GM13976 (cell line): ENCODE measurements at places on chromosomes 1 and 21.

DNA sequence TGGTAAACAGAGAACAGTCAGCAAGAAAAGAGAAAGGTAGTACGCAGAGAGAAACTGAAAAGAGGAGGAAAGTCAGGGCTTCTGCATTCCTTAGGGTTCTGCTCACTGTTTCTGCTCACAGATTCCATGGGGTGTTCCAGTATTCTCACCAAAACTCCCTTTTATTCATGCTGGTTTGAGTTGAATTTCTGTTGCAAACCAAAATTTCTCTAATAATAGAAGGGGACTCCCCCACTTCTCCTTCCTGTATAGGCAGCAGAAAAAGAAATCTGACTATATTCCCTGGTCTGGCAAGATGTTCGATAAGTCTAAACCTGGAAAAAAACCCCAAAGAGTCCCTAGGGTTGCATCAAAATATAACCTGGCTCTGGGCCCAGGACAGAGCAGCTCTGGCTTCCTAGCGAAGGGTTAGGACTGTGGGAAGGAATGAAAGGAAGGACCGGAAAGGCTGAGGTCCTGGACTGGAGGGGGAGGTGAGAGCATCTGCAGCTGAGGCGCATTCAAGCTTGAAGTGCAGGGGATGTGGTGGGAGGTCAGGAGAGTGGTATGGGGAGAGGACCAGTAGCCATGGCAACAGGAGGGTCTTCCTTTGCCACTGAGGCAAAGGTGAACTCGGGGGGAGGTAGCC, 18.8 kb upstream of the RGS16 start:
- no peak for DNase-seq

- no peak for DNase-seq
Observed at GRCh38 chr21:18987520-18988026, 584.0 kb upstream of the TMPRSS15 start.

- DNase-seq: no peak
Observed at GRCh38 chr21:39020751-39021477, 162.3 kb downstream of the PSMG1 start.

- DNase-seq: no peak
Observed at GRCh38 chr1:179923029-179923428, 31.6 kb upstream of the CEP350 start.

- no peak for DNase-seq
Observed at GRCh38 chr1:30695439-30695841, 27.9 kb downstream of the MATN1 start.

DNA sequence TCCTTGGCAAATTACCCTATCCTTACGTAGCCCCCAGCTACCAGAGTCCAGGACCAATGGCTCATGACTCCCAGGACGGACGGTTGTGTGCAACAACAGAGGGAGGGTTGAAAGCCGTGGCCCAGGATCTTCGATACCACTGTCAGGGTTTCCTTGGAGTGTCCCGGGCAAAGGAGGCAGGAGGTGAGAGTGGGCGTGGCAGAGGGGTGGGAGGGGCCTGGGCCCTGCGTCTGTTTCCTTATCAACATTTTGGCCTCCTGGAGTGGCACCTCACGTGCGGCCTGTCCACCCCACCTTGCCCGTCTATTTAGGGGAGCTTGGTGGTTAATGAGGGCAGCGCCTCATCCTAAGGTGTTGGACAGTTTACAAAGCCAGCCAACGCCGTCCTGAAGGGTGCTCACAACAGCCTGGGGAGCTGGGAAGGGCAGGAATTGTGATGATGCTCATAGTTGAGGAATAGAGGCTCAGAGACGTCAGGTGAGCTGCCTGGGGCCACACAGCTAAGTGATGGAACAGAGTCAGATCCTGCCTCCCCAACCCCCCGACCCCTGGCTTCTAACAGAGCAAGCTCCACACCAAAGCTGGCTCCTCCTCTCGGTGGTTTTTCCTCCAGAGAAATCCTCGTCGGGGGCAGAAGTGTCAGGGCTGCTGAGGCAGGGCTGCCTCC, 17.4 kb upstream of the ARHGEF10L start:
- DNase-seq: no peak

GRCh38 chr1:39575191-39576015, 1.2 kb downstream of the PABPC4 start:
- peak; percentile 80 for DNase-seq

DNA sequence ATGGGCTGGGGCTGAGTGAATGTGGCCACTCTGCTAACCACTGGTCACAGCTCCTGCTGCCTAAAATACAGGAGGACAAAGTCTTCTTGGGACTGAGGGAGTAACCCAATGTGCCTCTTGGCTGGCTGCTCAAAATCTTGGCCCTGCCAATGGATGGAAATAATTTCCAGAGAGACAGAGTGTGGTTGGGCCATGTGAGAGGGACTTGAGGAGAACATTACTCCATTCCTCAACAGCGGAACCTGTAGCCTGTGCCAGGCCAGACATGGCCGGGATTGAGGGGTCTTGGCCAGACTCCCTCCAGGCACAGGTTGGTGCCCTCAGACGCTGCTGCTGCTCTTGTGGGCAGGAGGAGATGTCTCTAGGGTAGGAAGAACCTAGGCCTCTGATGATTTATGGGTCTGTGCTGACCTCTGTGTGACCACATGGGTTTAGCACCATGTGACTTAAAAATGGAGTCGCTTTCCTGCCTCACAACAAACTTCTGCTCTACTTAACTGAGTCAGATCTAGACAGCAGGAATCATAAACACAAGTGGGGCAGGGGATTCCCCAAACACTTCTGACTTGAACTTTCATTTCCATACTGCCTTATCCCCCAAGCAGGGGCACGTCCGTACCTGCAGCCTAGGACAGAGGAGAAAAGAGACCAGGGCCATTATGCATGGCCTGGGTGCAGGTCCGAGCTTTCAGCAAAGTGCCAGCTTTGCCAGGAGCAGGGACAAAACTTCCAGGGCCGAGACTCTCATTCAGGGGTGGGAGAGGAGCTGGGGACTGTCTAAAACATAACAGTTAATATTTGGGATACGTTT, 79.2 kb downstream of the CD34 start:
- DNase-seq: peak; percentile 79

DNA sequence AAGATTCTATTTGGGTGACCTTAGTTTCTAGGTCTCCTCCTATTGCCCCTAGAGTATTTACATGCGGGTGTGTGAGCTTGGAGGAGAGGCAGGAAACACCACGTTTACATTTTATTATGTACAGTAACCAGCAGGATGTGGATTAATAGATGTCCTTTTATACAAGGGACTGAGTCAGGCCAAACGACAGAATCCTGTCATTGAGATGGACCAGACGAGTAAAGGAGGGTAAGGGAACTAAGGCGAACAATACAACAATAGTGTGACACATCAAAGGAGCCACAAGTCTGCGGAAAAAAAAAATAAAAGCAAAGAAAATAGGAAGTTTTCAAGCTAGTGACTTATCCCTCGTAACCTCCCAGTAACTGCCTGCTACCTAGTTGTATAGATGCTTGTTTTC, 151.1 kb downstream of the GABPA start:
- no peak for DNase-seq

GRCh38 chr1:209870151-209870831, 42.5 kb downstream of the UTP25 start:
- DNase-seq: no peak

- no peak for DNase-seq
Observed at GRCh38 chr1:15326691-15327588, 79.9 kb downstream of the FHAD1 start.

DNA sequence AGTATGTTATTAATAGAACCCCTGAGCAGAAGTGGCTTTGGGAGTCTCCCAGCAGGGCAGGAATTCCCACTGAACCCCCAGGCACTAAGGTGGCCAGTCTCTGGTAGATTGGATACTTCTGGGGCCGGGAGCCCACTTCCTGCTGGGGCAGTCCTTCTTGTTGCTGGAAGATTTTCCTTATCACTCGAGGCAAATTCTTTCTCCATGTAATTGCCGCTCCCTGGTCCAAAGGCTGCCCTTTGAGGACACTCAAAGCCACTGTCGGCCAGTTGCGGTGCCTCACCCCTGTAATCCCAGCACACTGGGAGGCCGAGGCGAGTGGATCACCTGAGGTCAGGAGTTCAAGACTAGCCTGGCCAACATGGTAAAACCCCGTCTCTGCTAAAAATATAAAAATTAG, 22.6 kb upstream of the TNFRSF1B start:
- no peak for DNase-seq

DNA sequence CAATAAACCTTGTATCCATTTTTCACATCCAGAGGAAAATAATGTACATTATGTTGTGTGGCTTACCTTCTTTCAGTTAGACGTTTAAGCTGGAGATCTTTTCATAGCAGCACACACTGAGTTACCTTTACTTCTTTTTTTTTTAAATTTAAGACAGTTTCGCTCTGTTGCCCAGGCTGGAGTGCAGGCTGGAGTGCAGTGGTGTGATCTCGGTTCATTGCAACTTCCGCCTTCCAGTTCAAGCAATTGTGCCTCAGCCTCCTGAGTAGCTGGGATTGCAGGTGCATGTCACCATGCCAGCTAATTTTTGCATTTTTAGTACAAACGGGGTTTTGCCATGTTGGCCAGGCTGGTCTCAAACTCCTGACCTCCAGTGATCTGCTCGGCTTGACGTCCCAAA, 7.4 kb upstream of the CAMTA1 start:
- DNase-seq: no peak

- no peak for DNase-seq
Observed at GRCh38 chr1:81600878-81601622, 199.7 kb upstream of the ADGRL2 start.

- DNase-seq: no peak
Observed at GRCh38 chr1:90039652-90040051, 44.7 kb downstream of the ZNF326 start.

DNA sequence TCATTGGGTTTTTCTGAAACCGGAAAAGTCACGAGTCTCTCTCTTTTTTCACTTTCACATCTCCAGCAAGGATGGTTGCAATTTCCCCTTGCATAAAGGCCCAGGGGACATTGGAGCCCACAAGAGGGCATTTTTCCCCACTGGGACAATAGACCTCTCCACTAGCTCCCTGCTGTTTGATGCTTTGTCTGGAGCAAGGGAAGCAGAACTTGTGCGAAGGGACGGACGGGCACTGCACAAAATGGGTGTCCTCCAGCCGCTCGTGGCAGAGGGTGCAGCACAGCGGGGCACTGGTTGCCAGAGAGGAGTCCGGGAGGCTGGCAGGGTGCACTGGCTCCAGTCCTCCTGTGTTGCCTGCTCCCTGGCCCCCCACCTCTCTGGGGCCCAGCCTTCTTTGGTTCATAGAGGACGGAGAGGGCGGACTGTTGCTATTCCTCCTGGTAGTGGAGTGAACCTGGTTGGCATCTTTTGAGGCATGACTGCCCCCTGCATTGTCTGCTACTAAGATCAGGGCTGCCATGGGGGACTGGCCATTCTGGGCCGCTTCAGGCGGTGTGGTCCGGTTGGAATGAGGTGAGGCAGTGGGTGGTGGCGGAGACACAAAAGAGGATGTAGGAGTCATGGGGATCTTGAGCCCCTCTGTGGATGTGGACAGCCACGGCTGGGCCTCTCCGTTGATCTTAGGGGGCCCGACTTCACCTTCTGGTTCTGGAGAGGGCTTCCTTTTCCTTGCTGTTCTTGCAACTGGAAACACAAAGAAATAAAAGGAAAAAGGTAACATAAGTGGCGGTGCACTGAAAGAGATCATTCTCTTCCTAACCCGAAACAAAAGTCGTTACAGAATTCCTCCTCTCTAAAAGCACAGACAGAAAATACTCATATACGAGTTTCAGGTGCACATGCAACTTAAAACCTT, 2.6 kb downstream of the IRF2BP2 start:
- DNase-seq: no peak

DNA sequence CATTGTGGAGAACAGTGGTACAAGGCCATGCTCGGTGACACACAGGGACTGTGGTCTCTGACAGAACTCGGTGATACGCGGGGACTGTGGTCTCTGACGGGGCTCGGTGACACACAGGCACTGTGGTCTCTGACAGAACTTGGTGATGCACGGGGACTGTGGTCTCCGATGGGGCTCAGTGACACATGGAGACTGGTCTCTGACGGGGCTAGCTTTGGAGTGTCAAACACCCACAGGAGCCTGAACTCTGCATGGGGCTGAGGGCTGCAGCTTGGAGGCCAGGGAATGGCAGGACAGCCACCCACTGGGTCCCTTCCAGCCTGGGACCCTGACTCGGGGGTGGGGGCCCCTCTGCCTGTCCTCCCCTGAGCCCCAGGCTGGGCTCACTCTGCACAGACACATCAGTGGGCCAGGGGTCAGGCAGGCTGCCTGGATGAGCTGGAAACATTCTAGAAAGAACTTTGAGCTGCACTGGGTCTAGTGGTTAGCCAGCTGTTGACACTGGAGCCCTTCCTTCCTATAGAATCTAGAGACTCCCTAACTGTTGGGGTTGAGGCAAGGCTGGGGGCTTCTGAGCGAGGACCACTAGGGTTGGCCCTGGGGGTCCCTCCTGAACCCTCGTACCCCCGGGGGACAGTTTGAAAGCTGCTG, 49.8 kb downstream of the DISP3 start:
- no peak for DNase-seq

DNA sequence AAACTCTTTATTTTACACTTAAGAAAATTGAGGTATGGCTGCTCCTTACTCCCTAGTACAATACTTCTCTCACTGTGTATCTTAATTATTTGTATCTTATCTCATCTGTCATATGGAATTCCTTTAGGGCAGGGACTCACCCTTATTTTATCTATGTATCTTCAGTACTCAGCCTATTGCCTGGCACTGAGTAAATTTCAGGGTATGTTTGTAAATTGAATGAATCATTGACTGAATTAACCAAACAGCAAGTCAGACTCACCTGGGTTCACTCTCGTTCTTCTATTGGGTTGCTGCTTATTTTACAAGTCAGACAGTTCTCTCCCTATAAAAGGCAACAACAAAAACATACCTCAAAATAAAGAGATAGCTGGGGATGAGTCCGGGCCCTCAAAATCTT, 63.8 kb downstream of the LAMC1 start:
- no peak for DNase-seq

DNA sequence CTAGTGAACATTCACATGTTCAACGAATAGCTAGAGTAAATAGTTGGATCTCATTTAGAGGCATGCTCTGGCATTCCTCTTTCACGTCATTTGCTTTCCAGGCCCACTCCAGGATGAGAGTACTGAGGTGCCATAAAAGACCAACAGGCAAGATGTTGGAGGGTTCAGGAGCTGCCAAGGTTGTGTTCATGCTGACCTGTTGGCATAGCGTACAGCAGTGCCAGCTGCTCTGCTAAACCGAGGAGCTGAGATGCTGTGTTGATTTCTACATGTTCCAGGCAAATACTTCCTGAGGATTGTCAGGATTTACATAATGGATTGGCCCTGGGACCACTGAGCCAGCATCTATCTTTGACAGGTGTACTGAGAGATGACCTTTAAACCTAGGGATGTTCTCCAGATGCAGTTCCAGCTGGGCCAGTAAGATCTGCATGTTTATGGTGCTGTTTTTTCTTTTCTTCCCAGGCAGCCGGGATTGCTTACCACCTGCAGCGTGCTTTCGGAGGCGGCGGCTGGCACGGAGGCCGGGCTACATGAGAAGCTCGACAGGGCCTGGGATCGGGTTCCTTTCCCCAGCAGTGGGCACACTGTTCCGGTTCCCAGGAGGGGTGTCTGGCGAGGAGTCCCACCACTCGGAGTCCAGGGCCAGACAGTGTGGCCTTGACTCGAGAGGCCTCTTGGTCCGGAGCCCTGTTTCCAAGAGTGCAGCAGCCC, 66.9 kb downstream of the DISC1 start:
- no peak for DNase-seq
